NCI-H2029 (cell line): ENCODE measurements at places on chromosomes 5 and 9.

DNA sequence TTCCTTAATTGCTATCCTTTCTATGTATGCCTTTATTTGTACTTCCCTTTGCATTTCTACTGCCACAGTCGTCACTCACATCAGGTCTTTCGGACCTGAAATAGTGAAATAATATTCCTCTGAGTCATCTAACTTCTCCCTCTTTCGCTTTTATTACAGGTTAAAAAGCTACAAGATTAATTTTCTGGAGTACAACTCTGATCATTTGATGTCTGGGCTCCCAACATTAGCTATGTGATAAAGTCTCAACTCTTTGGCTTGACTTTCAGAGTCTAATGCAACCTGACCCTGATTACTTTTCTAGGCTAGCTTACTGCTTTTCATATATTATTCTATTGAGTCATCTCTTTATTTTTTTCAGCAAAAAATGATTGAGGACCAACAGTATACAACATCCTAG lies 638.8 kb upstream of the WWC1 start:
- no peak for DNase-seq

DNA sequence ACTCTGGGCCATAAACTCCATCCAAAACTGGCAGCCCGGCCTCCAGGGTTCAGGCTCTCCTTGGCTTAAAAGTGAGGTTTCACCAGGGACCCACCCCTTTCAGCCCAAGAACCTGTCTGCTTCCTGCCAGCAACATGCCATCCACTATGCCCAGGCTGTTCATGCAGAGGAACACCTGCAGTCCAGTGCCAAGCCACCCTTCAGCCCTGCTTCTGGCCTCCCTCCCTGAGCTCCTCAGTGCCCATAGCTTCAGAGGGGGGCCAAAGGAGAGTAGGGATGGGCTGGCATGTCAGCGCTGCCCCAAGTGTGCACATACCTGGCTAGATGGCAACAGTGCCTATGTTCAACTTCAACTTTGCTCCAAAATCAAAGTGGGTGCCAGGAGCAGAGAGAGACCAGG lies 166.9 kb upstream of the MRPS30 start:
- DNase-seq = no peak

GRCh38 chr5:5128766-5129165 lies 11.4 kb upstream of the ADAMTS16 start:
- no peak for DNase-seq

DNA sequence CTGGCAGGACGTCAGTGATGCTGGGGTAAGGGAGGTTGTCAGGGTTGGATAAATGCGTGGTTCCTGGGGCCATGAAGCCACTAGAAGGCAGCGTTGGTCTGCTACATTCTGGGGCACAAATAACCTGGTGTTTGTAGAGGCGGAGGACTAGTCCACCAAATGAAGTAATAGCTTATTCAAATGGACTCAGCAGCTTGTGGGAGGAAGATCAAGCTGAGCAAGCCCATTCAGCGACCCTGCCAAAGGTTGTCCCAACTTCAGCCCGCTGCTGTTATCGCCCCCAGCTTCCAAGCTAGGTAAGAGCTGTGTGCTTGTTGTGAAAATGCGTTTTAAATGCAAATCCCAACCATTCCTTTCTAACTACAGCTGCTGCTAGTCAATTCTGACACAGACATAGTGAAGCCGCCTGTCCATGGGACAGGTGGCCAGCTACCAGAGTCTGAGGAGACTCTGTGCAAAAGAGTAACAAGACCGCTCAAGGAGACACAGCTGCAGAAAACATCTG lies 7.6 kb upstream of the FAM240B start:
- DNase-seq = no peak

- DNase-seq = no peak
Observed at GRCh38 chr9:2420543-2420942, 201.0 kb upstream of the VLDLR start.

GRCh38 chr5:44532981-44533380 lies 143.8 kb upstream of the FGF10 start:
- no peak for DNase-seq

GRCh38 chr5:139930406-139930805 lies 112.7 kb downstream of the NRG2 start:
- no peak for DNase-seq

DNA sequence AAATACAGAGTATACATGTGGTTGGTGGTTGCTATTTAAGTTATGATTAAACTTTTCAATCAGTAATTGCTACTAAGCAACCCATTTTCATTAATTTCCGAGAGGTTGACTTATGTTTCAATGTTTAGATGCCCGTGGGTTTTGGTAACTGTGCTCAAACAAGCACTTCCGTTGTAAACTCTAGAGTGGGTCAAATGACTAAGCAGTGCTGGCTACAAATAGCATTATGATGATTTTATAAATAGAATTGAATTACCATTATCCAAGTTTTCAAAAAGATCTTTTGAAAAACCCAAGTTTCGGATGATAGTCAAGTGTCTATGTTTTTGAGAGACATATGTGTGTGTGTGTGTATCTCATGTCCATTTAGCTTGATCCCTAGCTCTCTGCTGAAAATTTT lies 2369.4 kb upstream of the ACO1 start:
- DNase-seq = no peak

- DNase-seq = no peak
Observed at GRCh38 chr5:170206216-170206615, 26.6 kb upstream of the C5orf58 start.

DNA sequence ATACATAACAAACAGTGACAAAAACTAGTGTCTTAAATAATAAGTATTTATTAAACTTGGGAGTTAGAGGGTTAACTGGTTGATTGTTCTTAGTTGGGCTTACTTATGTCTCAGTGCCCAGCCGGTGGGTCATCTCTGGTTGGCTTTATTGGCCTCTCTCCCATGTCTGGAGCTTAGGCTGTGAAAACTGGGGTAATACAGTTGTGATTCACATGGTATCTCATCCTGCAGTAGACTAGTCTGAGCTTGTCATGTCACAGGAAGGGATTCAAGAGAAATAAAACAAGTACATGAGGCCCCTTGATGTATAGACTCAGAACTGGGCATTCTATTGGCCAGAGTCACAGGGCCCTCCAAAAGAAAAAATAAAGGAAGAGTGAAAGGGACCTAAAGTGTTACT lies 466.4 kb upstream of the SMC2 start:
- DNase-seq = no peak

GRCh38 chr9:131651599-131651998 lies 88.3 kb downstream of the RAPGEF1 start:
- DNase-seq = no peak

DNA sequence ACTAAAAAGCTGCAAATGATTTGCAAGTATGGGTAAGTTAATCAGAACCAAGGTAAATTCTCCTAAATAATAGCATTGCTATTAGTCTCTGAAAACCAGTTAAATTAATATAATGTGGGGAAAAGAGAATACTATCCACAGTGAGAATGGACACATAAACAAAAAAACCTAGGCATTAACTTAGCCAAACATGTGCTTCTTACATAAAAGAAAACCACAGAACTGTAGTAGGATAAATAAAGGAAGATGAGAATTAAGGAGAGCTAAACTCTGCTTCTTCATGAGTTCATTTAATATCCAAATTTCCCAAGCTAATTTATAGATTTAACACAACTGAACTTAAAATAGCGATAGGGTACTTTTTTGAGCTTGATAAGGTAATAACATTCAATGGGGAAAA lies 31.8 kb downstream of the ABCA1 start:
- no peak for DNase-seq

- no peak for DNase-seq
Observed at GRCh38 chr5:154824070-154824469, 26.3 kb downstream of the FAXDC2 start.

- DNase-seq = no peak
Observed at GRCh38 chr5:144122641-144123040, 47.8 kb downstream of the YIPF5 start.

GRCh38 chr5:1152156-1152555 lies 40.3 kb upstream of the SLC12A7 start:
- no peak for DNase-seq

DNA sequence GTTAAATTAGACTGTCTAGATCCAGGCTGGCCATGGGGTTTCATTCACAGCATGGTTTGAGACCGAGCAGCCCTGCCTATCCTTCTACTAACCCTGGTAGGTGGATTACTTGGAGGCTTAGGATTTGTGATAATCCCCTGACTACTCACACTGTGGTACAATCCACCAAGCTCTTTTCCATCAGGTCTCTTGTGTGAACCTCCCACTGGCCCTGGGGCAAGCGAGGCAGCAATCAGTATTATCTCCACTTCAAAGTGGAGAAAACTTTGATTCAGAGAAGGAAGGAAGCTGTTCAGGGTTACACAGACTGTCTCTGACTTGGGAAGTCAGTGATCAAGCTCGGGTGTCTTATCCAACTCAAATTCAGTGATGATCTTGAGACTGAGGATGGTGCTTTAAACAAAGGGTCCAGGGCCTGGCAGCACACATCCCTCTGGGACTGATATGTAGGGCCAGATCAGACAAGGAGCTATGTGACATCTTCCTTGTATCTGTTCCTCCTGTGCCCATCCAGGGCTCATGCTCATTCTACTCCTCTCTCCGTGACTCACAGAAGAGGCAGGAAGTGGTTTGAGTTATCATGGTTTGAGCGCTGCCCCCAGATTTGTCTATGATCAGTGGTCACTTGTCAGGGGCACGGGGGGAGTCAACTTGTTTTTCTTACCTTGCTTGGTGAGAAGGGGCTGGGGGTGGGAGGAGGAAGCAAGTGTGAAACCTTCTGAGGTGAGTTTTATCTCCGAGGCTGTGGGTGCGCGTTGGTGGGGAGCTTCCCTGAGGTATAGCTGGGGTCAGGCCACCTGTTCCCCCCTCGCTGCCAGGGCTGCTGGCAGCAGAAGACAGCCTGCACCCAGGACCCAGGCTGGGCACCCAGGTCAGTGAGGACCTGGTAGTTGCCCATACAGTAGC lies 48.6 kb downstream of the RGS3 start:
- DNase-seq = no peak

DNA sequence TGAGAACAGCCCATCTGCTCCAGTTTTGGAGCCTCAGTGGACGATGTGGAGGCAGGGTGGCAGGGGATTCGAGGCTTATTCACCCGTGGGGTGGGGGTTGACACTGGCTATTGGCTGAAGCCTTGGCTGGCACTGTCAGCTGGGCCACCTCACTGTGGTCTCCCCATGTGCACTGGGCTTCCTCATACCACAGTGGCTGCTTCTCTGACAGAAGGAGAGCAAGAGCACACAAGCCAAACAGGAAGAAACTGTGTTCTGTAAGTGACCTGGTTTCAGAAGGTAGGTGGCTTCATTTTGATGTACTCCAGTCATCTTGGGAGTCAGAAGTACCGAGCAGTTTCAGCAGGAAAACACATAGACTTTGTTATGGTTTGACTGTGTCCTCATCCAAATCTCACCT lies 24.7 kb upstream of the CTNND2 start:
- no peak for DNase-seq

- DNase-seq = peak; percentile 21
Observed at GRCh38 chr9:21988056-21988990, 5.9 kb downstream of the CDKN2A start.

DNA sequence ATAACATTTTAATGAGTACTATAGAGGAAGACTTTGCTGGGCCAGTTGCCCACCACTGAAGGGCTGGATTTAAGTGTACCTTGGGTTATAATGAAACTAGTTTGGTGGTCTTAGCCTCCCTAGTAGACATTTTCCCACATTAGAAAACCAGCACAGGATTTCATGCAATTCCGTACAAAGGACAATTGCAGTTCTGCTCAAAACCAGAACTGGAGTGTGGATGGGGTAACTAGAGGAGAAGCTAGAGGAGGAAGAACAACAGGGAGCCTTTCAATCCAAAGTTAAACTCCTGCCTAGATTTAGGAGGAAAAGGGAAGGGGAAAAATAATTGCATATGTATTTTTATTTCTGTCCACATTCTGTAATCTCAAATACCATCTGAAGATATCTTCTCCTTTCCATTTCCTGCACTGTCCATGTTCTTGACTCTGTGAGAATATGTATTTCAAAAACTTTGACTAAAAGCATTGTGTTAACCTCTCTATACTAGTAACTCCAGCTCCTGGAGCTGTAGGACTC lies 97.5 kb upstream of the SSBP2 start:
- DNase-seq = no peak

- peak; percentile 17 for DNase-seq
Observed at GRCh38 chr5:79573983-79574890, 38.0 kb upstream of the TENT2 start.

DNA sequence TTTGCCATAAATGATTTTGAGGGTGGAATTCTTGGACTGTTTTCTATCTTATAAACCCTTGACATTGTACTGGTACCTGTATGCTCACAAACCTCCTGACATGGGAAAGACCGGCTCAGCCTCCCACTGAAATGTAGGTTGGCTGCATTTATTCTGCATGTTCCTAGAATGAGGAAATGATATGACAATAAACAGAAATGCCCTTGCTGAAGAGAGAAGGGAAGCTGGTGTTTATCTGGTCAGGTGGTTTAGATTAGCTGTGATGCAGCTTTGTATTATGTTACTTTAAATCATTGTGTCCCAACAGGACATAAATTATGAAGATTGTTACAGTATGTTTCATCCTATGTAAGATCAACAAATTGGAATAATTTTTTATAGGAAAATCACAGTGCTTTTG lies 23.1 kb upstream of the CATSPER3 start:
- no peak for DNase-seq

DNA sequence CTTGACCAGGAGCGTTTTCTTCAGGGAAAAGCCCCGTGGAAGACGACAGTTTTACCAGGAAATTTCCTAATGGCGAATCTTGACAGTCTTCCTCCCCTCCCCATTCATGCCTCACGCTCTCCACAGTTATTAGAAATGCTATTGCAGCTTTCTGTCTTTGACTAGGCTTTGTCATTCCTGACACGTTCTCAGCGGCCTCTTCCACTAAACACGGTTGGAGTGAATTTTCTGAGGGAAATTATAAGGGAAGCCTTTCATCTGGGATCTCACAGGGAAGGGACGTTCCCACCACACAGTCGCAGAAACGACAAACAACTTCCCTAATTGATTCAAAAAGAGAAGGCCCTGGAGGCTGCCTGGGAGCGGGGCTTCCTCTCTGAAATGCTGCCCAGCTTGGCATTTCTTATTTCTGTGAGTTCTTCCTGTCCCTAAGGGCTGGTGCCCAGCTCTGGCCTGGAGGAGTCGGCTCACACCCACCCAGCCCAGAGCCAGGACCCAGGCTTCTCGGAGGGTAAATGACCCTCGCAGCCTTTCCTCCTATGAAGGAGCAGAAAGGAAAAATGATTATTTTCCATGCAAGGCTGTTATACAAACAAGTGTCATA lies 57.1 kb upstream of the PPP1R26 start:
- DNase-seq = no peak

- DNase-seq = no peak
Observed at GRCh38 chr9:73183428-73183827, 31.8 kb downstream of the ANXA1 start.

- no peak for DNase-seq
Observed at GRCh38 chr5:50501491-50502228, 60.6 kb upstream of the EMB start.

DNA sequence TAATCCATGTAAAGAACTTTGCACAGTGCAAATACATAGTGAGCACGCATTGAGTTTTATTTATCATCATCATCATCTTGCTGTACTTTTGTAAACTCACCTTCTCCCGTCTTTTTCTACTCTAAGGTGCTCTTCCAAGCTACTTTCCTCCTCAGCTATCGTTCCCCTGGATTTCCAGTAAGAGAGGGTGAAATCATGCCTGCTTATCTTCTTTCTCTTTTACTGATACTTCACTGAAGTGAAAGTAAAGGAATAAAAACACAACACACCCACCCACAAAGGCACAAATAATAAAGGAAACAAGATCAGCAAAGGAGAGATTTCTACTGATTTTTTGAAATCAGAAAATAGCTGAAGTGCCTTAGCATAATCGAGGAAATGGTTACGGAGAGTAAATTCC lies 509.9 kb downstream of the RAB3C start:
- DNase-seq = no peak
